ELR (cell line): ENCODE measurements at places on chromosomes 12 and 14.

DNA sequence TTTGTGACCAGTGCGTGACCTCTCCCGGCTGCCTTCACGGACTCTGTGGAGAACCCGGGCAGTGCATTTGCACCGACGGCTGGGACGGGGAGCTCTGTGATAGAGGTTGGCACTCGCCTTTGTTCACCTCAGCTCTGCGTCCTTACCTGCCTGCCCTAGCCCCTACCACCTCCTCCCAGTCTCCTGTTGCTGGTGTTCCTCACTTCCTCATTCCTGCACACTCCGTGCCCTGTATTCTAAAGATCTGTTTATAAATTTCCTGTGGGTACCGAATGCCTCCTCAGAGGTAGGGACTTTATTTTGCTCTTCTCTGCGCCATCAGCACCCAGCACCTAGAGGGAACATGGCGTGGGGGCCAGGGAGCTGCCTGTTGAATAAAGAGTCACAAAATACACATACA lies 2.3 kb downstream of the DLK1 start:
- no peak for DNase-seq

DNA sequence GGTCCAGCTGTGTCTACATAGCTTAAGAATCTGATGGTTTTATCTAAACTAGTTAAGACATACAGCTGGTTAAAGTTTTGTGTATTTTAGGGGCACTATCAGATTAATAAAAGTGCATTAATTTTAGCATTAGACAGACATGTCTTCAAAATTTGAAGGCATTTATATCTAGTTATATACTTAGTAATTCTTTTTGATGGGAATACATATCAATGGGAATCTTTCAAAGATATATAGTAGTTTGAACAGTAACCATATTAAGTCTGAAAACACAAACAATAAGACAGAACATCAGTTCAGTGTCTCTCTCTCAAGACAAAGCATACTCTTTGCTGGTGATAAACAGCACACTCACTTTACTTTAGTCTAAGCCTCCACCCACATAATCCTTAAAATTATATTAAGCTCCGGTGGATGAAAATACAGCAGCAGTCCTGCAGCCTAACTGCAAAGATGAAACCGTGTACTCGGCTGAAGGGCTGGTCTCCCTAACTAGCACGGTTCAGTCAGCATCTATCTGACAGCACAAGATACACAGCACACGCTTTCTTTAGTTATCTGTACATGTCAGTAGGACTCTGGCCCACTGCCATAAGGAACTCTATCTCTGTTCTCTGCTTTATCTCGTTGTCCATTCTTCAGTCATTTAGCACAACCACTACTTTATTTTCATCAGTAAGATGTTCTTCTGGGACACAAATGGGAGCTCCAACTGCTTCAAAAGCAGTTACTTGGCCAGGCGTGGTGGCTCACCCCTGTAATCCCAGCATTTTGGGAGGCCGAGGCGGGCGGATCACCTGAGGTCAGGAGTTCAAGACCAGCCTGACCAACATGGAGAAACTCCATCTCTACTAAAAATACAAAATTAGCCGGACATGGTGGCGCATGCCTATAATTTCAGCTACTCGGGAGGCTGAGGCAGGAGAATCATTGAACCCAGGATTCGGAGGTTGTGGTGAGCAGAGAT lies 80.5 kb downstream of the MED13L start:
- no peak for DNase-seq

- DNase-seq: peak; percentile 58
These were observed 56.5 kb downstream of the DAD1 start for GRCh38 chr14:22532345-22533056.

DNA sequence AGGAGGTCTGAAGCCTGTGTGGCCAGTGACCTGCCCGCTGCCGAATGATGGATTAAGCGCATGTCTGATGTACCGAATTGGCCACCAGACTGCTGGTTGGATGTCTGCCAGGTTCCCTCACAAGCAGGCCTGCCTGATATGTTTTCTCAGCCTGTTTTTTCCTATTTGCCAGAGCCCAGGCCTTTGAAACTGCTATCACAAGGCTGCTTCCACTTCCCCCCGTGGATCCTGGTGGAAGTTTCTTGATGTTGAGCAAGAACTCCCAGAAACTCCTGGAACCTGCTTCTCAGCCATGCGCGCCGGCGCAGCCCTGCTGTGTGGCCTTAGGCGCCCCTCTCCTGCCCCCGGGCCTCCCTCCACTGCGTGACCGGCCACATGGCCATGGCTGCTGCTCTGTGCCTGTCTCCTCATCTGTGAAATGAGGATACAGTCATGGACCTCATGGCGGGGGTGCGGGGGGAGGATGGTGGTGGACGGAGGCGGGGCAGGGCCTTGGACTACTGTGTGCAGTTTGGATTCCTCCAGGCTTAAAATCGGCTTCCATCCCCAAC lies 56.6 kb downstream of the CALM1 start:
- DNase-seq: no peak

GRCh38 chr14:75717729-75718128 lies 56.7 kb downstream of the TTLL5 start:
- DNase-seq: no peak

DNA sequence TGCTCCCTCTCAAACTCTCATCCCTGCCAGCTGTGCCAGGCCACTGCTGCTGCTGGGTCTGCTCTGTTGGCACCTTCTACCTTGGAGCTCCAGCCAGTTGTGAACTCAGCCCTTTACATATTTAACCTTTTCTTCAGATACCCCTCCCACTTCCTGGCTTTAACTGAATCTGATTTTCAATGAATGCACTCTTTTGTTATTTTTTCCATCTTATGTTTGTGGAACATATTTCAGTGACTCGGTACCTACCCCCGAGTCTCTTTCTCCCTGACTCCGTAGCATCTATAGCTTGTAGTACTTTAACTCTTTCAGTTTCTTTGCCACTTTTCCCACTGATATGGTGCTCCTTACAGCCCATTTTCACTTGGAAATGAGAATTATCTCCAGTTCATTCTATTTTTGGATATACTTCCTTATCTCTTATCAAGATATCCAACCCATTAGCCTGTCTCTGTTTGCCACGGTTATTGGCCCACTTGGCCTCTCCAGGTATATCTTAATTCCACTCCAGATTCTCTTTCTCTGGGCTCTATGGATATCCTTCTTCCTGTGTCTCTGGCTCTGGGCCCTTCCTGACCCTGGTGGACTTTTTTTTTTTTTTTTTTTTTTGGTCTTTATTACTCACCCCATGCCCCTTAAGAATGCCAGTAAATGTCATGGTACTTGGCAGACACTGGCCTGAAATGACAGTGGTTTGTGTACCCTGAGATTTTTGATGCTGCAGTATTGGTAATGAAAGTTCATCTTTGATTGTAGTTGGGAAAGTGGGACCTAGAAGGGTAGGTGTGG lies 62.7 kb downstream of the PELI2 start:
- DNase-seq: no peak

DNA sequence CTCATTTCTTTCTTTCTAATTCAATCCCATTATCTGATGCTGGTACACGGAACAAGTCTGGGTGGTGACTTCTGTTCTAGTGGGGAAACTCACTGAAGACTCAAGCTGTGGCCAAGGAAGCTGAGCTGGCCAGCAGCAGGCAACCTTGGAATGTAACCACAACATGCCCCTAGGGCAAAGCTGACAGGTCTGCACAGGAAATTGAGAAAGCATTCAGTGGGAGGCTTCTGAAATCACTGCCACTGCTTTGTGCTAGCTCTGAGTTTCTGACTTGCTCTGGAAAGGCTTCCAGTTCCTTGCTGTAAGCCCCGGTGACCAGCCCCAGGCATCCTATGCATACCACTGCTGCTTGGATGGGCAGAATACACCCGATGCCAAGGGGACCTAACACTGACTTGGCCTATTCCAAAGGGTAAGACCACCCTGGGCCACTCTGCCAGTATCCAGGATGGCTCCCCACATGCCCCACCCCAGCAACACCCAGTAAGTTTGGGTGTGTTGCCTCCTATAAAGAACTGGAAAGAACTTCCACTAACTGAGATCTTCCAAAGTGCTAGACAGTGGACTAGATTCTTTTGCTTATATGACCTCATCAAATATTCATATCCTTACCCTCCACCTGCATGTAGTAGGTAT lies 84.5 kb upstream of the CDKN3 start:
- DNase-seq: peak; percentile 98

DNA sequence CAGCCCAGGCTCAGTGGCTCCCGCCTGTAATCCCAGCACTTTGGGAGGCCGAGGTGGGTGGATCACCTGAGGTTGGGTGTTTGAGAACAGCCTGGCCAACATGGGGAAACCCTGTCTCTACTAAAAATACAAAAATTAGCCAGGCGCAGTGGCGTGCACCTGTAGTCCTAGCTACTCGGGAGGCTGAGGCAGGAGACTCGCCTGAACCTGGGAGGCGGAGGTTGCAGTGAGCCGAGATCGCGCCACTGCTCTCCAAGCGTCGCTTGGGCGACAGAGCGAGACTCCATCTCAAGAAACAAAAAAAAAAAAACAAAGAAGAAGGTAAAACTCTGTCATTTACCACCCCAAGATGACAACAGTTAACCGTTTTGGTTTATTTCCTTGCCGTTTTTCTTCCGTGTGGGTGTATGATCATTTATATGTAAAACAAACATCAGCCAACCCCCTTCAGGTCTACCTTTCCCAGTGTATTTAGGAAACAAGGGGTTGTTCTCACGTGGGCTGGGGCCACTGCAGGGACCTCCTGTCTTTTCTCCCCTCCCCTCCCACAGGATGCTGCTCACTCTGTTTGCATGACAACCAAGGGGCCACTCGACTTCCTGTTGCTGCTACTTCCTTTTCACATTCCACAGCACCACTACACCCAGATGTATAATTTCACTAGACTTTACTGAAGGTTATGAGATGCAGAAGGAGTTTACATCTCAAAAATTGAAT lies 13.6 kb downstream of the TTC9 start:
- peak; percentile 21 for DNase-seq

- peak; percentile 36 for DNase-seq
These were observed 327.7 kb downstream of the RAD51B start for GRCh38 chr14:68147303-68147702.

DNA sequence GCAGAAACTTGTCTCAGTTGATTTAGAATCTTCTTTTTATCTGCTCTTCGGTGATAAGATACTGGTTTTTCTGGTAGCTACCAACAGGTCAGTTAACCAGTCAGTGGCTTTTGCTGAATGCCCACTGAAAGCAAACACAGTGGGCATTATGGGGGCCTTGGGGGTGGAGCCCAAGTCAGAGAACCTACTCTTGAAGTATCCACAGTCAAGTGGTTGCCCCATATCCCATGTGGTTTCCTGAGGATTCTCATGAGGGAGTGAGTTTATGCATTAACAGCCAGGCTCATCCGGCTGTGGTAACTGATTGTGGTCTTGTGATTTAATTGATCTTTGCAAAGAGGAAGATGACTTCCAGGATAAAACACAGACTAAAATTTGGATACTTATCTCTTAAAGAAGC lies 83.7 kb downstream of the ST8SIA1 start:
- no peak for DNase-seq

DNA sequence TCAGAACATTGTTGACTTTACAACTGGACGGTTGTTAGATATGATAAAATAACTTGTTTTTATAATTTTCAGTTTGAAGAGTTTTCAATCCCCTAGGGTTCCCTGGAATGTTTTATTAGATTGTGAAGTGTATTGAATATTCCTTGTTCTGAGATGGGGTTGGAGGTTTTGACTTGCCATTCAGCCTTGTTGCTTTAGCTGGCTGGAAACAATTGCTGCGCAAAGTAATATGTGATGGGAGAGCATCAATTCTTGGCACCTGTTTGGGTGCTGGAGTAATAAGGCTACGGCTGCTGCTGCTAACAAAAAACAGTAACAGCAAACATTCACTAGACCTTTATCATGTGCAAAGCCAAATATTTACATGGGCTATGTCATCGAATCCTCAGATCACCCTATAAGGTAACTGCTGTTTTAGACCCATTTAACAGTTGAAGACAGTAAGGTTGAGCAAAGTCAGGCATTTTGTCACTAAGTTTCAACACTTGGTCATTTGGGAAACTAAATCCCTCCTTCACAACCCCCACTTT lies 241.0 kb upstream of the TBX3 start:
- no peak for DNase-seq

GRCh38 chr12:52060498-52061177 lies 9.1 kb upstream of the ATG101 start:
- DNase-seq: no peak

DNA sequence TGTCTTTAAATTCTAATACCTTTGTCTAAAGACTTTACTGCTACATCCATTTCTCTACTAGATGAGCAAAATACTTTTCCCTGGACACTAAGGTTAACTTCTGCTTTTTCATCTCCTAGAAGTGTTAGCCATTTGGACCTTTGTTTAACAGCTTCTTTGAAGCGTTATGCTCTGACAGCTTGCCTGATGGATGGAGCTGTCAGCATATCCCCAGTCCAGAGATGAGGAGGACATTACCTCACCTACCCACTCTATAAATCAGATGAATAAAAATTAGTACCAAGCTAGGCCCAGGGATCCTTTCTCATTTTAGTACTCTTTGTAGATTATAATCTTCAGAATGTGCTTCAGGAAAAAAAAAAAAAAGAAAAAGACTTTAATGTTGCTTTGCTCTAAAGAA lies 222.7 kb downstream of the PELI2 start:
- DNase-seq: no peak
